ENCODE measurements at places on chromosomes 11 and 22. TPM values are rescaled to one million over a fixed set of nuclear protein-coding genes. Genes with fewer than 3 reads are reported as not detected.

- no peaks in the 10 kb centered on the region for H3K4me1 ChIP-seq
- no peaks in the 10 kb centered on the region for H3K27me3 ChIP-seq
- no peak overlapping the region for H3K27ac ChIP-seq
- no peaks in the 10 kb centered on the region for H3K36me3 ChIP-seq
- no peak for DNase-seq
- no peak overlapping the region for H3K4me3 ChIP-seq
Measured at GRCh38 chr22:47334601-47335000, 572.2 kb downstream of the TBC1D22A start.

DNA sequence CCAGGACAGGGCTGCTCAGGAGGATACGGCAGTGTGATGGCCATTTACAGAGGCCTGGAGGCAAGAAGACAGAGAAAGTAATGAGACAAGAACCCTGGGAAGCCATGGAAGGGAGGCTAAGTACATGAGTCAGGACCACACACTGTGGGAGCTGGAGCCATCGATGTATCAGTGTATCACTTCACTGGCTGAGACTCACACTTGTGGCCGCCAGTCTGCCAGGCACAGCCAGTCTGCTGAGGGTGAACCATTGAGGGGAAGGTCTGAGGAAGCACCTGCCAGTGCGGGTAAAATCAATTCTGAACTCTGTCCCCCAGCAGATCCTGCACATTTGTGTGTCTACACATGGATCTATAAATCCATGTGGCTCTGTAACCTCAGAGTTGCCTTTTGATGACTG, 195.6 kb downstream of the GRIK4 start:
- peaks cover 9% of the 10 kb centered on the region for H3K4me1 ChIP-seq
- H3K4me3 ChIP-seq: no peak overlapping the region
- no peak overlapping the region for H3K27ac ChIP-seq
- DNase-seq: no peak
- no peaks in the 10 kb centered on the region for H3K36me3 ChIP-seq

DNA sequence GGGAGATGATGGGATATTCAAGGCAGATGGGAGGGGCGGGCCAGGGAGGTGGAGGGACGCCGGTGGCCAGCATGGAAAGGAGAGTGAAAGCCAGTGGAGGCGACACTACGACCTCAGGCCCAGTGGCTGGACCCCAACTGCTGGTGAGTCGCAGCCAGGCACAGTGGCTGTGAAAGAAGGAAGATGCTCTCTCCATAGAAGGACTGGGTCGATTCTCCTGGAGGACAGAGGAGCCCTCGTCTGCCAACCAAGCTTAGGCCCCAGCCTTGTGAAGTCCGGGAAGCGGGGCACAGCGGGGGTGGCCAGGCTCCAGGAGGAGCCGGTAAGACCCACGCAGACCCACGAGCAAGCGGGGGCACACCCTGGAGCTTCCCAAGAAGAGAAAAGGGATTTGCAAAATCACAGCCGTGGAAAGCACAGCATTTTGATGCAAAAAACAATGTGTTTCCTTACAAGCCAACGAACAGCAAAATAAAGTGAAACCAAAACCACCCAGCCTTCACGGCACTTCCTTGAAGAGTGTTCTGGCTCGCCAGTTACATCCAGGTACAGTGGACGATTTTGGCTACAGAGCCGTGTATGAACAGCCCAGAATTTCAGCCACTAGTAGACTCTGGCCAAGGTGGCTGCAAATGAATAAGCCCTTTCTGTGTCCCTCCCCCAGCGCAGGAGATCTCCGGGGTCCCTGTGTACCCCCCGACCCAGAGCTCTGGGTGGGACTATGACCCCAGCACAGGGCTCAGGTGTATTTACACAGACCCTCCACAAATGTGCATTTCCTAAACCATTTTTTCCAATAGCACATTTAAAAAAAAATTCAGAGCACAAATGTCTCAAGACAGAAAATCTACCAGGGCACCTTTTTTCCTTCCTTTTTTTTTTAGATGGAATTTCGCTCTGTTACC, 96.9 kb downstream of the TRMU start:
- no peak overlapping the region for H3K4me3 ChIP-seq
- H3K27ac ChIP-seq: peak overlapping the region; percentile 67
- H3K4me1 ChIP-seq: peaks cover 28% of the 10 kb centered on the region
- H3K36me3 ChIP-seq: no peaks in the 10 kb centered on the region

GRCh38 chr11:63501236-63501635, 4.6 kb upstream of the LGALS12 start:
- H3K4me3 ChIP-seq: no peak overlapping the region
- no peaks in the 10 kb centered on the region for H3K36me3 ChIP-seq
- H3K27ac ChIP-seq: no peak overlapping the region
- DNase-seq: no peak

AMOTL1 gene
- total RNA-seq: 14.3 TPM

BACE1 gene
- 6.4 TPM for total RNA-seq

TSPAN32 gene
- 0.96 TPM for total RNA-seq

DNA sequence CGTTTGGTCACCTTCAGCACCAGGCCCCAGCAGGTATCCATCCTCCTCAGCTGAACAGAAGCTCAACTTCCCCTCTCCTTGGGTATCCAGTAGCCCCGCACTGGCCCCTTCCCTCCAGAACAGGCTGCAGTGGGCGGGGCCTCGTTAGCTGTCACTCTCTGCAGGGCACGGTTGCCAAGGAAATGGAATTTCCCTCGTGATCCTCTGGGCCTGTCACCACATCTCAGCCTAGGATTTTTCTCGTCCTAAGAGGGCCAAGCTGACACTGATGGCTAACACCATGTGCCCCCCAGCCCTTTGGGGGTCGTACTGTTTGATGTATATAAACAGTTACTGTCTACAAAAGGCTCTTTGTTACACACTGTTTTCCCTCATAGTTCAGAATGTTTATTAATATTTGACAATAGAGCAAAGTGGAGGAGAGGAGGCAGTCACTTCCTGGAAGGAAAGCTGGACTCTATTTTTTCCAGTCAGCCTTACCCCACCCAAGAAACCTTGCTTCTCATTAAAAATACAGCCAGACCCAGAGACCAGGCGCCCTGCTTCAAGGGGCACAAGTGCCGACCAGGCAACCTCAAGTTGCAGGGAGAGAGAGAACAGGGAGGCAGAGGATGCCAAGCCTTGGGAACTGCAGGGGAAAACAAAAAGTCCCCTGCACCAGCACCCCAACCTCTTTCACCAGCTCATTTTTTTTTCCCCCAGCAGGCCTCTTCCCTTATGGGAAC, 44.5 kb downstream of the FEZ1 start:
- peak; percentile 17 for DNase-seq
- no peaks in the 10 kb centered on the region for H3K36me3 ChIP-seq
- peak overlapping the region; percentile 17 for H3K27ac ChIP-seq
- H3K27me3 ChIP-seq: no peaks in the 10 kb centered on the region
- H3K4me1 ChIP-seq: peaks cover 7% of the 10 kb centered on the region

DNA sequence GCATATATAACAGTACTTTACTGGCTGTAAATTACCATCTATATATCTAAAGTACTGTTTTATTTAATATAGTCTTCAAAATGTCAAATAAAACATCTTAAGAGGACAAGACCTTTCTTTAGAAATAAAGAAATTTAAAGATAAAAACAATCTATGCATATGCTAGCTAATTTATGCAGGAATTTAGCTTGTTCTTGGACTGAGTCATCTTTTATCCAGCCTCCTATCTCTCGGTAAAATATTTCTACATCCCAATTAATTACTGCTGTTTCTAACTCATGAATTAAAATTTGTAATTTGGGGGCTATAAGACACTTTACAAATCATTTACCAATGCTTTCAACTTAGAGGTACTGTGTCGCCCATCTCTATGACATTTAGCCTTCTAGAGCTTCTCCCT, 72.8 kb upstream of the DDI1 start:
- H3K4me1 ChIP-seq: no peaks in the 10 kb centered on the region
- no peak for DNase-seq
- H3K27ac ChIP-seq: no peak overlapping the region
- H3K36me3 ChIP-seq: no peaks in the 10 kb centered on the region
- H3K4me3 ChIP-seq: no peak overlapping the region
- no peaks in the 10 kb centered on the region for H3K27me3 ChIP-seq

DNA sequence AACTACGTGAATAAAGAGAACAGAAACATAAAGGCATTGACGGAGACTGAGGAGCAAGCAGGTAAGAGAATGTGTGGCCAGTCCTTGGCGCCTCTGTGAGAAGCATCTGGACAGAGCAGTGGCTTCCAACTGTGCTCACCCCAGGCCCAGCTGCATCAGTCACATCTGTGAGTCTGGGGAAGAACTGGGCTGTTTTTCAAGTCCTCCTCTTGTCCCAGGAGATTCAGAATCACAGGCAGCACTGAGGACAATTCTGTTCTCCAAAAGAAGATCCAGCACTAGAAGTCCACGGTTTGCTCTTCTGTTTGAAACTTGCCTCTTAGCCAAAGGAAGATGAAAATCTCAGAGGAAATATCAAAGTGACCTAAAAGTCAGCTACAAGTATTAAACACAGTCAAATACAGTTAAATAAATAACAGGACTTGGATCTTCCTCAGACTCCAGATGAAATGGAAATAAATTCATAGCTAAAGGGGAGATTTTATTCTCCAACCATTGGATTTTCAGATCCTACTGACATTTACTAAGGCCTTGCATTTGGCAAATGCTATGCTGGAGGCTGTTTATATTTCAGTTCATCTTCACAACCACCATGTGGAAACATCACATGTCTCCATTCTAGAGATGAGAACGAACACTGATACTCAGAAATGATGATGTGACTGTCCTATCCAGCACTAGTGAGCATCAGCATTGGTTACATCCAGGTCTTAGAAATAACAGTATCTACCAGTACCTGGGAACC, 14.1 kb downstream of the FAM181B start:
- no peak for DNase-seq
- H3K4me1 ChIP-seq: no peaks in the 10 kb centered on the region
- H3K27ac ChIP-seq: no peak overlapping the region
- H3K36me3 ChIP-seq: no peaks in the 10 kb centered on the region

C11orf71 gene
- total RNA-seq: 9.4 TPM

OR51B4 gene
- not detected for total RNA-seq

DESI1 gene
- 15.3 TPM for total RNA-seq

DNA sequence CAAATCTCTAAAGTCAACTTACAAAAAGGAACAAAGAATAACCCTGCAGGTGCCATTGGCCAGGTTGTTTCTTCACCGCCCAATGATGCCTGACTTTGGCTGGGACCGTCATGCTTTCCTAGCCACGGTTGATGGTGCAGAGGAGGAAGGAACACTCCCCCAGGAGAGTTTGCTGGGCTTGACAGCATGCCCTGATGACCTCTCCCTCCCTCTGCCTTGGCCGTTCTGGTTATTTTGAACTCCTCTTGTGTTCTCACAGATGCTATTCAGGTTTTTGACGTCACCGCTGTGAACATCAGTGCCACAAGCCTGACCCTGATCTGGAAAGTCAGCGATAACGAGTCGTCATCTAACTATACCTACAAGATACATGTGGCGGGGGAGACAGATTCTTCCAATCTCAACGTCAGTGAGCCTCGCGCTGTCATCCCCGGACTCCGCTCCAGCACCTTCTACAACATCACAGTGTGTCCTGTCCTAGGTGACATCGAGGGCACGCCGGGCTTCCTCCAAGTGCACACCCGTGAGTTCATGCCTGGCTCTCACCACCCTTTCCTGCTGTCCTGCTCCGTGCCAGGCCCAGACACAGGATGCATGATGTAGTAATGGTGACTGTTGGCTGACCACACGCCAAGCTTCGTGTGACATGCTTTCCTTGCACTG, 89.0 kb upstream of the OR4B1 start:
- H3K27me3 ChIP-seq: no peaks in the 10 kb centered on the region
- H3K36me3 ChIP-seq: no peaks in the 10 kb centered on the region
- no peak overlapping the region for H3K4me3 ChIP-seq
- no peaks in the 10 kb centered on the region for H3K4me1 ChIP-seq
- no peak overlapping the region for H3K27ac ChIP-seq
- DNase-seq: no peak

MIAT gene
- total RNA-seq: 17.1 TPM

DNA sequence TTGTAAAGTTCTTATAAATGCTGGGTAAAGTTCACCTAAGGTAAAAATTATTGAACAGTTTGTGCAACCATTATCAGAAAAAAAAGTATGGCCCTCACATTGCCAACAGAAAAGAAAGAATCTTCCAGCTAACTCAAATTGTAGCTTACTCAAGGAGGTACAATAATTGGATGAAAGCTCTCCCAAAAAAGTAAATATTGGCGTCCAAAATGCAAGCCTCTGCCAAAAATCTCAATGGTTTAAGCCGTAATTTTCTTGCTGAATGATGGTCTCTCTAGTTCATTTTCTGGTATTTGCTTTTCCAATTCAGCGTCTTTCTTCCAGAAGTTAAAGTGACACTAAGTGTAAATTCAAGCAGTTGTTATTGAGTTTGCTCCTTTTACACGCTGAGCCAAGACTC, 727.3 kb downstream of the LRRC4C start:
- H3K4me3 ChIP-seq: no peak overlapping the region
- no peak overlapping the region for H3K27ac ChIP-seq
- H3K4me1 ChIP-seq: no peaks in the 10 kb centered on the region
- DNase-seq: no peak
- no peaks in the 10 kb centered on the region for H3K36me3 ChIP-seq
- no peaks in the 10 kb centered on the region for H3K27me3 ChIP-seq

DNA sequence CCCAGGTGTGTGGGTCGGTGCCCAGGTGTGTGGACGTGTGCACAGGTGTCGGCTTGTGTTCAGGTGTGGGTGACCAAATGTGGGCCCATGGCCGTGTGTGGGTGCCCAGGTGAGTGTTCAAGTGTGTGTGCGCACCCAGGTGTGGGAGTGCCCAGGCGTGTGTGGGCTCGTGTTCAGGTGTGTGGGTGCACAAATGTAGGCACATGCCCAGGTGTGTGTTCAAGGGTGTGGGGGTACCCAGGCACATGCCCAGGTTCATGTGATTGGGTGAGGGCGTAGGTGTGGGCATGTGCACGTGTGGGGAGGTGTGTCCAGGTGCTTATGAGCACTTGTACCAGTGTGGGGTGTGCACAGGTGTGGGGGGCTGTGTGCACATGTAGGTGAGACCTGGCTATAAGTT, 42.8 kb downstream of the MOB2 start:
- DNase-seq: no peak
- no peaks in the 10 kb centered on the region for H3K4me1 ChIP-seq
- H3K27me3 ChIP-seq: peaks cover 47% of the 10 kb centered on the region
- H3K27ac ChIP-seq: no peak overlapping the region

DNA sequence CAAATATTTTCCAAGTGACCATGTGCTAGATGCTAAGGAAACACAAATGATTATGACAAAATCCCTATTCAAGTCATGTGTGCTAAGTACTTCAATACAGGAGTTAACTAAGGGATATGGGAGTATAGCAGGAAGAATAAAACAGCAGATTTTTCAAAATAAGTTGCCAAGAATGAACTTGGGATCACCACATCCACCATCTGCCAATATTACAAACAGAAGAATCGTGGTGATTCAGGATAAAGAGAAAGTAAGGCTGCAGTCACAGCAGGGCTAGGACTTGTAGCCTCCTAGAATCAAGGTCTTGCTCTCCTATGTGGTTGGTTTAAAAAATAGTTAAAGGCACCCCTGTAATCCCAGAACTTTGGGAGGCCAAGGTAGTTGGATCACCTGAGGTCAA, 34.3 kb downstream of the MRTFA start:
- H3K27me3 ChIP-seq: no peaks in the 10 kb centered on the region
- H3K4me3 ChIP-seq: no peak overlapping the region
- no peaks in the 10 kb centered on the region for H3K36me3 ChIP-seq
- H3K4me1 ChIP-seq: peaks cover 58% of the 10 kb centered on the region
- no peak for DNase-seq
- no peak overlapping the region for H3K27ac ChIP-seq

All from transverse colon (tissue), 4 donors.